ENCODE measurements at places on chromosomes 2 and 18. TPM values are rescaled to one million over a fixed set of nuclear protein-coding genes. Genes with fewer than 3 reads are reported as not detected.

The TANK gene
- total RNA-seq: 24.5 TPM

The DAW1 gene
- 0.61 TPM for total RNA-seq

The PSMA8 gene
- total RNA-seq: not detected

GRCh38 chr2:88808083-88808482, 116.6 kb downstream of the RPIA start:
- H3K36me3 ChIP-seq: peaks cover 8% of the 10 kb centered on the region
- no peak overlapping the region for H3K27ac ChIP-seq
- H3K4me3 ChIP-seq: no peak overlapping the region
- H3K4me1 ChIP-seq: no peaks in the 10 kb centered on the region

GRCh38 chr2:46843316-46843715, 72.3 kb downstream of the MCFD2 start:
- no peaks in the 10 kb centered on the region for H3K36me3 ChIP-seq
- H3K27me3 ChIP-seq: no peaks in the 10 kb centered on the region
- no peak for DNase-seq
- no peak overlapping the region for H3K4me3 ChIP-seq
- no peak overlapping the region for H3K27ac ChIP-seq

- no peak for DNase-seq
- H3K4me3 ChIP-seq: no peak overlapping the region
- no peaks in the 10 kb centered on the region for H3K36me3 ChIP-seq
- H3K4me1 ChIP-seq: no peaks in the 10 kb centered on the region
- no peaks in the 10 kb centered on the region for H3K27me3 ChIP-seq
Measured at GRCh38 chr2:84238907-84239306, 220.2 kb downstream of the SUCLG1 start.

DNA sequence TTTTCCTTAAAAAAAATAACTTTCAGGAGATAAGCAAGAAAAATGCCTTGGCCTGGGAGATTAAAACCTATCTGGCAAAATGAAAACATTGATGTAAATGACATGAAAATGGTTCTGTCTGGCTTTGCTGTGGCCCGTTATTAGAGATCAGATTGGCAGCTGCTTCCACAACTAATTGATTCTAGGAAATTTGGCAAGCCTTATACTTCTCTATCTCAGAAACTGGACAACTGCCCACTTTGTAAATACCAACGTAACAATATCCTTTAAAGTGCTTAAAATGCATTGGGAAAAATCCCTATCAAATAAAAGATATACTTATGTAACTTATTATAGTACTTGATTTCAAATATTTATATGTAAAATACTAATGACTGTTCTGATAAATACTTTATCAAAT, 14.2 kb upstream of the SKA1 start:
- H3K4me1 ChIP-seq: peaks cover 11% of the 10 kb centered on the region
- H3K27ac ChIP-seq: no peak overlapping the region
- H3K27me3 ChIP-seq: peaks cover 4% of the 10 kb centered on the region
- DNase-seq: no peak

GRCh38 chr18:394987-395362, 105.5 kb downstream of the COLEC12 start:
- H3K4me1 ChIP-seq: 0 out of 2 replicates have a peak, but pooled peaks cover 4% of the 10 kb centered on the region
- DNase-seq: no peak
- H3K4me3 ChIP-seq: no peak overlapping the region
- no peaks in the 10 kb centered on the region for H3K27me3 ChIP-seq
